H9 (cell line): ENCODE measurements at places on chromosomes 2 and 18. TPM values are rescaled to one million over a fixed set of nuclear protein-coding genes. Genes with fewer than 3 reads are reported as not detected.
A peak's percentile ranks its signal among the peaks of the same experiment; 100 is the strongest.

DNA sequence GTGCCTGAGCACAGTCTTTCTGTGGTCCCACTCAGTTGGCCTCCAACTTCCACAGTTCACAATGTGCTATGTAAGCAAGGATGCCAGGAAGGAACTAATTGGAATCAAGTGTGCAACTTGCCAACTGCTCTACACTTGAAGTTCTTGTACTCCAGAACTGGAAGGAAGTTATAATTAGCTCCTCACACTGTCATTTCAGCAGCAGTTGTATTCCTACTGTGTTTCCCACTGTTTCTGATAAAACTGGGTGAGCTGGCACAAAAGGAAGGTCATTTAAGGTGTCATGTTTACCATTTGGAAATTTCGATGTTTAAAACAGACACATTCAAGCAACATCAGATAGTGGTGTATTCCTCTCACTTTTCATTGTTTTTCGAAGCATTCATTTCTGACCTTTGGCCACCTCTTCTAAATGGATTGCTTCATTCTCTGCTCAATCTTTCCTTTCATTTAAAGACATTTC, 84.2 kb downstream of the ANTXR1 start:
- no peak for DNase-seq

- no peak for DNase-seq
Observed at GRCh38 chr2:72757177-72757775, 68.6 kb downstream of the EXOC6B start.

The COL6A3 gene
- 0.66 and 0.81 TPM in 2 replicates for total RNA-seq

- no peak for DNase-seq
Observed at GRCh38 chr18:5439986-5440696, 103.7 kb downstream of the EPB41L3 start.

The HOXD9 gene
- total RNA-seq, result not detected in 2 replicates

GRCh38 chr2:142843731-142844130, 33.7 kb upstream of the KYNU start:
- no peak for DNase-seq

GRCh38 chr18:55346387-55346786, 241.6 kb downstream of the TCF4 start:
- no peak for DNase-seq

GRCh38 chr2:43024515-43025011, 201.8 kb downstream of the ZFP36L2 start:
- DNase-seq, result peak; percentile 84

DNA sequence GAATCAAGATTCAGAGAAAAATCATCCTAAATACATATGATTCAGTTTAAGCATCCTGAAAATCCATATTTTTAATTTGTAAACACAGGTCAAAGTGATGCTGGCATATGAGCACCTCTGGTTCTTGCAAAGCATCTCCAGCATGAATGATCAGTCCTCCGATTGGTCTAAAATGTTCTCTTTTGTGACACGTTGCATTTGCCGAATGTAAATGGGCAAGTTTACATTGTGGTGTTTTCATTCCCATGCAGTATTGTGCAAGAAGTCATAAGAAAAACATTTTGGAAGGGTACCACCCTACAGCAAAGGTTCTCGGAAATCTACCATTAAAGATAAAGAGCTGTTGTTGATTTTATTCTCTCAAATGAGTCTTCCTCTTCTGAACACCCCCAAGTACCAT, 108.0 kb upstream of the UNC80 start:
- DNase-seq, result no peak

GRCh38 chr2:160292225-160292624, 92.2 kb upstream of the ITGB6 start:
- DNase-seq, result no peak

The LONRF2 gene
- total RNA-seq, result 2.4 and 2.7 TPM in 2 replicates

DNA sequence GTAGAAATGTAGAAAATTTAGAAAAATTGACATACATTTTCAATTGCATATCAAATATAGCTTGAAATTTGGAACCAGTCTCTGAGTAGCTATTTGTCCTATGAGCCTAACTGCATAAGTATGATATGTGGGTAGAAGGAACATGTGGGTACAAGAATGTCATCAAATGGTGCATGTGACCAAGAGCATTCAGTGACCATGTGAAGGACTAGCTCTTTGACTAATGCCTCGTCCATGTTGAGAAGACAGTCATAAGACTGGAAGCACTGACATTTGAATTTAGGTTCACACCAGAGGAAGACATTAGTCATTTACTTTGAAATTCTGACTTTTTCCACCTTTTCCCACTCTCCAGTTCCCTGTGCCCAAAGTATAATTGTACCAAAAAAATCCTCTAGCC, 12.6 kb downstream of the MRPL44 start:
- no peak for DNase-seq
